ENCODE measurements at places on chromosomes 11 and 22.

- DNase-seq, result no peak
Observed at GRCh38 chr11:69775163-69775755, at the start of gene FGF4. Gene FGF4 (minus strand): TSS chr11:69775341. CDS start chr11:69775084, 257 bp downstream.

GRCh38 chr22:43039800-43040199 is 24.9 kb upstream of the PACSIN2 start:
- no peak for DNase-seq

GRCh38 chr11:35477901-35478300 is 47.5 kb downstream of the PAMR1 start:
- no peak for DNase-seq

GRCh38 chr11:3186166-3186953 is 21.2 kb upstream of the OSBPL5 start:
- no peak for DNase-seq

- DNase-seq, result no peak
Observed at GRCh38 chr11:12239396-12239795, 129.0 kb downstream of the MICAL2 start.

- no peak for DNase-seq
Observed at GRCh38 chr11:40602866-40603552, 856.4 kb downstream of the LRRC4C start.

DNA sequence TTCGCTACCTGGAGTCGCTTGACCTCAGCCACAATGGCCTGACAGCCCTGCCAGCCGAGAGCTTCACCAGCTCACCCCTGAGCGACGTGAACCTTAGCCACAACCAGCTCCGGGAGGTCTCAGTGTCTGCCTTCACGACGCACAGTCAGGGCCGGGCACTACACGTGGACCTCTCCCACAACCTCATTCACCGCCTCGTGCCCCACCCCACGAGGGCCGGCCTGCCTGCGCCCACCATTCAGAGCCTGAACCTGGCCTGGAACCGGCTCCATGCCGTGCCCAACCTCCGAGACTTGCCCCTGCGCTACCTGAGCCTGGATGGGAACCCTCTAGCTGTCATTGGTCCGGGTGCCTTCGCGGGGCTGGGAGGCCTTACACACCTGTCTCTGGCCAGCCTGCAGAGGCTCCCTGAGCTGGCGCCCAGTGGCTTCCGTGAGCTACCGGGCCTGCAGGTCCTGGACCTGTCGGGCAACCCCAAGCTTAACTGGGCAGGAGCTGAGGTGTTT is 12.8 kb downstream of the TSKU start:
- DNase-seq, result no peak

GRCh38 chr22:50169774-50170341 is 673 bp upstream of the PANX2 start:
- no peak for DNase-seq

- no peak for DNase-seq
Observed at GRCh38 chr11:59551659-59552521, 40.6 kb downstream of the OR4D9 start.
